GM03348 (cell line): ENCODE measurements at places on chromosomes 7 and 10.
A peak's percentile ranks its signal among the peaks of the same experiment; 100 is the strongest.

DNA sequence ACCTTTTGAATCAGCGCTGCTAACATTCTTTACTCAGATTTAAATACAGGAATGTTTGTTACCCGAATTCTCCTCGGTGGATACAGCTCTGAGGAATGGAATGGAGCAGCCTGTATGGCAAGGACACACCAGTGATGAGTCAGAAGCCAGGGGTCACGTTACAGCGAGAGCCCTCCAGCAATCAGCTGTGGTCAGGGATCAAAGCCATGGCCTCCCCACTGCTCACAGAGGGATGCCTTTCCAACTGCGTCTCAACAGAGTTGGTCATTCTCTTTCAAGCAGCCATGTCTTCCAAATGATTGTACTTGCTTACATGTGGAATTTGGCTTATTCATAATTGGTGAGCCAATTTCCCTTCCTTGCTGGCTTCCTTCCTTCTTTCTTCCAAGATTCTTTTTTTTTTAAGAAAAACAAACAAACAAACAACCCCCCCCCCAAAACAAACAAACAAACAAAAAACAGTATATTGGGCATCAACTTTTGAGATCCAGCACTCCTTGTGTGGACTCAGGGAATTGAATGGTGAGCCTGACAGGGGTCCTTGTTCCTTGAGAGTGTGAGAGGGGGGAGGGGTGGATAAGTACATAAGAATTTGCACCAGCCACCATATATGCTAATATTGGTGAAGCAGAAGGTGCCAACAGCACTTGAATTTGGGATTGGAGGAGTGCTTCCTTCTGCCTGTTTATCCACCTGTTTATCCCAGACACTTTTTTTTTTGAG, 100.2 kb downstream of the ATXN7L1 start:
- peak; percentile 94 for DNase-seq

DNA sequence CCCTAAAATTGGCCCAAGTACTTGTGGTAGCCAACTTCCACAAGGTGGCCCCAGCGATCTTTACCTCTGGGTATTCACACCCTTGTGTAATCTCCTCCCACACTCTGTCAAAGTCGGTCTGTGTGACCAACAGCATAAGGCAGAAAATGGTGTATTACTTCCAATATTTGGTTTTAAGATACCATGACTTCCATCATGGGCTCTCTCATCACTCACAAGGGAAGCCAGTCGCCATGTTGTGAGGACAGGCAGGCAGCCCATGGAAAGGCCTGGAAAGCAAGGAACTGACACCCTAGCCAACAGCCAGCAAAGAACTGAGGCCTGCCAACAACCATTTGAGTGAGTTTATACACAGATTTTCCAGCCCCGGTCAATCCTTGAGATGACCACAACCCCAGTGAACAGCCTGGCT, 91.0 kb upstream of the KMT2E start:
- DNase-seq, result peak; percentile 76

GRCh38 chr10:34906067-34906965, 91.2 kb upstream of the PARD3 start:
- DNase-seq, result no peak

GRCh38 chr7:119720541-119720940, 552.4 kb upstream of the KCND2 start:
- peak; percentile 74 for DNase-seq

DNA sequence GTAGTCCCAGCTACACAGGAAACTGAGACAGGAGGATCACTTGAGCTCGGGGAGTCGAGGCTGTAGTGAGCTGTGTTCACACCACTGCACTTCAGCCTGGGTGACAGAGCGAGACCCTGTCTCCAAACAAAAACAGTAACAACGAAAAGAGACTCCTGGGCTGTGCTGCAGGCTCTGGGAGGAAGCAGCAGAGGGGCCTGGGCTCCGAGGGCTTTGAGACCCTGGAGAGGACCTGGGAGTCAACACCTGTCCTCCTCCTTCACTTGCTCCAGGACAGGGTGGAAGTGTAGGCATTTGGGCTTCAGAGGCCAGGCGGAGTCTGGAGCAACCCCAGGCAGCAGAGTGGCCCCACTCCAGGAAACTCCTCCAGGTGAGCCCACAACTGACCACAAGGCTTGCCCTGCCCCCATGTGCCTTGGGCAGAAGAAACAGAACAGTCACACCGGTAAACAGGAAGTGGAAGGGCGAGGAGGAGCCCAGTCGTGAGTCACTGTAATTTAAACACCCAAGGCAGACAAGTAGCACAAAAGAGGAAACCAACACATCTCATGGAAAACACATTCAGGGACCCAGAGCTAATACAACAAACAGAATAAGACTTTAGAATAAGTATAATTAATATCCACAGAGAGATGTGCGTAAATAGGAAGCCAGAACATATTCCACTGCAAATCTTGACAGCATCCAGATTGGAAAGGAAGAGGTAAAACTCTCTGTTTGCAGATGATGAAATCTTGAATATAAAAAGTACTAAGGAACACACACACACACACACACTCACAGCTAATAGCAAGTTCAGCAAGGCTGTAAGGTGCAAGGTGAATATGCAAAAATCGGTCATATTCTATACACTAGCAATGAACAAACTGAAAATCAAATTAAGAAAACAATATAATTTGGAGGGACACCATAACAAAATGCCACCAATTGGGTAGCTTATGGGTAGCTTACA, 20.5 kb upstream of the RASGEF1A start:
- no peak for DNase-seq

- DNase-seq, result no peak
Measured at GRCh38 chr7:32360127-32360526, 130.1 kb downstream of the LSM5 start.

DNA sequence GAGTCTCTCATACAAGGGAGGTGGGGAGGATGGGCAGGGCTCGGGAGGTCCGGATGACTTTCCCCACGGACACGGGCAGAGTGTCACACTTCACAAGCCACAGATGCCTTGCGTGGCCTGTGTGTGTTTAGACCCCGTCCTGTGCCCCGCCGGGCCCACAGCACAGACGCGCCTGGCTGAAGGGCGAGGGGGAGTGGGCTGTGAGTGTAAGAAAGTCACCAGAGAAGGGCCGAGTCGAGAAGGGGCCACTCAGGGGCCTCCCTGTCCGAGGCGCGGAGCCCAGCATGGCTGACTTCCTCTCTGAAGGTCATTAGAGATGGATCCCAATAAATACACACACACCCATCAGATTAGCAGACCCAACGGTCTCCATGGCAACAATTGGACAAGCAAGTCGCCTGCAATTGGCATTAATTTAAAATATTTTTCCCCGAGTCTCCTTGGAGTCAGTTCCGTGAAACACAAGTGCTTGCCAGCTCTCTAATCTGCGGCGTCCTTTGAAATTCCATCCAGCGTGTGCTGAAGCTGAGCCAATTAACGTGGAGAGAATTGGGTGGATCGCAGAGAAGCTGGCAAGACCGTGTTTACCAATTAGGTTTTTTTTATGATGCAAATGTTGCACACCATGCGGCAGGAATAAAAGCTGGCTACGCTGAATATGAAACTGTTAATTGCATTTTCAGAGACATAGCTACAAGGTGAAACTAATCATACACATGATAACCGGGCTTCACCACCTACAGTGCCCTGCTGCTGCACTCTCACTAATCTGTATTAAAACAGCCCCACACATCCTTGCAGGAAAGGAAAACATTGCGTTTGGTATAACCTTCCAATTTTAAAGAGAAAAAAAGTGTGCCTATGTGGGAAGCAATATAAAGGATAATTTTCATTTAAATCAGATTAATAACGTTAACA, 571.2 kb downstream of the PTPRN2 start:
- no peak for DNase-seq

- no peak for DNase-seq
Measured at GRCh38 chr10:110762109-110762848, 109.4 kb upstream of the PDCD4 start.

DNA sequence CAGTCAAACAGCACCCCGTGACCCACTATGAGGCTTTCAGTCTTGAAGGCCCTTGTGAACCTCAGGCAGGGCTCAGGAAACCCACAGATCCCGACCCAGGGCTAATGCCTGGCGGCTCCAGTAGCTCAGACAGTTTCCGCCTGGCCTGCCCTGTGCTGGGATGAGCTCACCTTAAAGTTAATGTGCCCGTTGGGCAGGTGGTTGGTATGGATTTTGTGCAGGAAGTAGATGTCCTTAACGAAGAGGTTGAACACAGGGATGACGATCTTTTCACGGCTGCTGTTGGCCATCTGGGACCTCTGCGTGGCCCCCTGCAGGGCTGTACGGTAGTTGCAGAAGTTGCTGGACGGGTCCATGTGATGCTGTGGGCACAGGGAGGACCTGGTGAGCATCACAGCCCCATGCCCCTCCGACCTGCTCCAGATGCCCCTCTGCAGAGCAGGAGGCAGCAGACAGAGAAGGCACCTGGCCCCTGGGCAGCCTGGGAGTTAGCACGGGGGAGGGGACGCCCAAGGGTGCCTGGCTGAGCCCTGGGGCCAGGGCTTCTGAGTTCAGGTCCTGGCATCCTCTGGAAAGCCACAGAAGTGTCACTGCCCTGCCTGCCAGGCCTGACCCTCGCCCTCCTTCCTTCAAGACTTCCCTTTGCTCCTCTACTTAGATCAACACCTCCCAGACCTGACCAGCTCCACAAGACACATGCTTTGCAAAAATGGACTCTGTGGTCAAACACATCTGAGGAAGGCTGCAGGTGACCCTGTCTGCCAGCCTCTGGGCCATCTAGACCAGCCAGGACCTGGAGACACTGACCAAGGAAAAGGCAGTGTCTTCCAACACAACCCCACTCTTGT, 59.8 kb downstream of the CSGALNACT2 start:
- DNase-seq, result peak; percentile 44

DNA sequence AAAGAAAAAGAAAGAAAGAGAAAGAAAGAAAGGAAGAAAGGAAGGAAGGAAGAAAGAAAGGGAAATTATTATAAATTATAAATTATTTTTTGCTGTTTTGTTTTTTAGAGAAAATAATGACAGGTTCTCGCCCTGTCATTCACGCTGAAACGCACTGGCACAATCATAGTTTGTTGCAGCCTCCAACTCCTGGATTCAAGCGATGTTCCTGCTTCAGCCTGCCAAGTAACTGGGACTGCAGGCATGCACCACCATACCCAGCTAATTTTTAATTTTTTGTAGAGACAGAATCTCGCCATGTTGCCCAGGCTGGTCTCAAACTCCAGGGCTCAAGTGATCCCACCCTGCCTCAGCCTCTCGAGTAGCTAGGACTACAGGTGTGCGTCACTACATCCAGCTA, 21.6 kb downstream of the MMD2 start:
- DNase-seq, result no peak

DNA sequence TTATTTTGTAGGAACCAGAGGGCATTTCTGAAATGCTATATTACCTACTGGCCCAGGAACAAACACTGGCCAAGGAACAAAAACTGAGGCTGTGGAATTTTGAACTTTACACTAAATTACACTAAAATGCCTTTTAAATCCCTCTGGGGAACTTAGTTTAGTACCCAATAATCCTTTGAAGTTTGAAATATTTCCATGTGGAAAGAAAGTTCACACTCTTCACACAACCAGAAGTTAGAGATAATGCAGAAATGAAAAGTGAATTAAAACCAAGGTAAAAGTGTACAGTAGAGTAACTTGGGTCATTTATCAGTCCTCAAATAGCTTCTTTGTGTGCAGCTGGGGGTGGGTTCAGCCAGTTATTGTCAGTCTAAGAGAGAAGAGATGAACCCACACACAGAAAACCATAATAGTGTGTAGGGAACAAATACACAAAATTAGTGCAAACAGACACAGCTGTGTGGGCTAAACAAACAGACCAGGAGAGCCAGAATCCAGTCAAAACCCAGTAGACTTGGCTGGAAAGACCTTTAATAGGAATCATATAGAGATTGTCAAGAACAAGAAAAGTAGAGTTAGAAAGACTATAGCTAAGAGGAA, 46.5 kb upstream of the DGKI start:
- no peak for DNase-seq

DNA sequence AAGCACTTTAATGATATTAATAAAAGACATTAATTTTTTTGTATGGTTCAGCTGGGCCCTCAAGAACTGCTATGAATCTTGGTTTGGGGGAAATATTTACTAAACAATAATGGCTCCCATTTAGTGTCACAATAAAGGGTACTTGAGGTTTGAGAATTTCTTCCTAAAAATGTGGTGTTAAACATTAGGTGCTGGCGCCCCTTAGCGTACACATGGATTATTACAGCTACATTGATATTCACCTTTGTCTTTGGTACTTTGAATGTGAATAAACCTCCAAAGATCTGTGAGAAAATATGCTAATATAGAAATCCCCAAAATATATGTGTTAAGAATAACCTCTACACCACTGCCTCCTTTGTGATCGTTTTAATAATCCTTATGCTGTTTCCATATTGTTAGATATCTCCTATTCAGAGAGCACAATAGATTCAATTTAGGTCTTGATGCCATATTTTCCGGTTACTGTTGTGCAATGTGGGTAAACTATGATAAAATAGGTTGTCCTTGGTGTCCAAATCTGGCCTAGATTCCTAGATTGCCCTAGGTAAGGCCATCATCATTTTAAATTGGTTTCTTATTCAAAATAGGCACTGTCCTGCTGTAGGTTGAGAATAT, 161.8 kb upstream of the CACNA2D1 start:
- peak; percentile 59 for DNase-seq

DNA sequence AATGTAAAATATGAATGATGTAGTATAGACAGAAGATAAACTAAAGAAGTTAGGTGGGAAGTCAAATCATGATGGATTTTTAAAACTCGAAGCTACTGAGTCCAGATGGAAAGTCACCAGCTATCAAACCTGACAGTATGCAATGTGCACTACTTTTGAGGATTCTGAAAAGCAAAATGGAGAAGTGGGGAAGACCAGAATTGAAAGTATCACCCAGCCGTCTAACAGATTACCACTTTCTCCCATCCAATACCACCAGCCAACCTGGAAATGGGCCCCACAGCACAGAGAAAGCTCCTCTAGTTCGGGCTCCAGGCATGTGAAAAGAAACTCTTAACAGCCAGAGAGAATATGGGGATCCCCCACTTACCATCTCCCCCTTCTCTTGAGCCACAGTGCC, 67.9 kb upstream of the SRRM3 start:
- no peak for DNase-seq

DNA sequence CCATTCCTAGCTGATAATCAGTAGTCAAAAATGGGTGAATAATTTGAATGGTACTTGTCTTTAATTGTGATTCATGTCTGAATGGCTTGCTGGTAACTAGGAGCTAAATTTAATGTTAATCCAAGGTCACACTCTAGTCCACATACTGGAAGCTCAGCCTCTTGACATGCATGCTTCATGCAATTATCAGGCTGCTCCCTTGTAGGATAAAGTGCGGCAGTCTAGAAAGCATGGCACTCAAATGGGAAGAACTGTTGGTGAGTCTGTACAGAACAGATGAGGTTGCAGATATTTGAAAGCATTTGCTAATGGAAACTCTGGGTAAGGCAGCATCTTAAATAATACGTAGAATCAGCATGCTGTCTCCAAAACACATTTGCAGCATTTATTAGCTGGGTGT, 499.4 kb downstream of the AUTS2 start:
- no peak for DNase-seq

DNA sequence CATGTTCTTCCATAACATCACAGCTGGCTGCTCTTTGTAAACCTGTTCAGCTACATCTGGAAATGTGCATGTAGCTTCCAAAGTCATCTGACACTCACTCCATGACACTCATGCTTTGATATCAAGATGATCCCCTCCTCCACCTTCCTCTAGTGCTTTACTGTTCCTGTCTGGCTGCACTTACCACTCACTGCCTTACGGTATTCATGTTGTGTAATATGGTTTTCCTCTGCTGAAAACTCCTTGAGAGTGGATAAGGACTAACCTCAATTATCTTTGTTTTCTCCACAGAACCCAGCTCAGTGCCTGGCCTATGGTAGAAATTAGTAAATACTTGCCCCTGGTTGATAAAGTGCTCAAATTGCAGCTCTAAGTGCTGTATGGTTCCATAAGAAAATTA, 483.9 kb downstream of the HTR7 start:
- no peak for DNase-seq

- peak; percentile 86 for DNase-seq
Measured at GRCh38 chr10:5534880-5535856, 10.4 kb downstream of the CALML3 start.
